NCI-H2081 treated with DMSO at 0.1 percent for 48 hours (cell line): ENCODE measurements at places on chromosomes 1 and 21.

- DNase-seq, result no peak
Measured at GRCh38 chr21:32424674-32425073, 12.2 kb downstream of the EVA1C start.

GRCh38 chr1:203178083-203178482, 2.5 kb upstream of the MYBPH start:
- no peak for DNase-seq

GRCh38 chr1:204266504-204267034, 52.8 kb upstream of the GOLT1A start:
- DNase-seq, result no peak

- DNase-seq, result no peak
Measured at GRCh38 chr21:27149034-27149433, 182.1 kb upstream of the ADAMTS5 start.

DNA sequence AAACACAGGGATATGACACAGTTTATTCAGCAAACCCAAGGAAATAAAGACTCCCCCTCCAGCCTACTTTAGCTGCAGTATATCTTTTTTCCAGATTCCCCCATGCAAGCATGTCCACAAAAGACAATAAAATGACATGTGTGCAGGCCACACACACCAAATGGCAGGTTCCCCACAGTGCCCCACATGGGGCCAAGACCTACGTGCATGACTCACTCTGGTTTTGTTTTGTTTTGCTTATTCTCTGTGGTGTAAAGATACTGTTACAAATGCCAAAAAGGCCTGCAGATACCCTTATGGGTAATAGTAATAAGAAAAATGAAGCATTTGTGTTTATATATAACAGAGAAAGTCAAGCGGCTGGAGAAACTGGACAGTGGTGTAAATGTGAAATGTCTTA, 71.6 kb downstream of the RD3 start:
- DNase-seq, result no peak

- no peak for DNase-seq
Measured at GRCh38 chr1:218531936-218532335, 186.8 kb downstream of the TGFB2 start.

DNA sequence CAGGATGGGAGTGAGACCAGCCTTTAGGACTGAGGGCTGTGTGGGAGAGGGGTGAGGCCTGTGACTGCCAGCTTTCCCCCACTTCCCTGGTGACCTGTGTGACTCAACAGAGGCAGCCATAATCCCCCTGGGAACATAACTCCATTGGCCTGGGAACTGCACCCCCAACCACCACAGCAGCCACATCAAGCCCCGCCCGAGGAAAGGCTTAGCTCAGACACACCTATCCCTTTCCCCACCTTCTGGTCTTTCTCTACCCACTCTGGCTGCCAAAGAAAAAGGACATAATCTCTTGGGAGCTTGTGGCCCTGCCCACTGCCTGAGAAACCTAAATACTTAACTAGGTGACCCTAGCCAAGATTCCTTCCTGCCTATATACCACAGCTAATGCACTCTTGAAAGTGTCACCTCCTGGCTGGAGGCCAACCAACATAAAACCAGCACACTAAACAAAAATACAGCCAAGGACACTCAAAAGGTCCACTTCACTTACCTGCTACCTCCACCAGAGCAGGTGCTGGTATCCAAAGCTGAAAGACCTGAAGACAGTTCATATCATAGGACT, 406.6 kb upstream of the CAMK1G start:
- no peak for DNase-seq

GRCh38 chr1:97461782-97462181, 459.1 kb downstream of the DPYD start:
- no peak for DNase-seq

GRCh38 chr1:91613595-91613994, 112.9 kb downstream of the CDC7 start:
- no peak for DNase-seq

DNA sequence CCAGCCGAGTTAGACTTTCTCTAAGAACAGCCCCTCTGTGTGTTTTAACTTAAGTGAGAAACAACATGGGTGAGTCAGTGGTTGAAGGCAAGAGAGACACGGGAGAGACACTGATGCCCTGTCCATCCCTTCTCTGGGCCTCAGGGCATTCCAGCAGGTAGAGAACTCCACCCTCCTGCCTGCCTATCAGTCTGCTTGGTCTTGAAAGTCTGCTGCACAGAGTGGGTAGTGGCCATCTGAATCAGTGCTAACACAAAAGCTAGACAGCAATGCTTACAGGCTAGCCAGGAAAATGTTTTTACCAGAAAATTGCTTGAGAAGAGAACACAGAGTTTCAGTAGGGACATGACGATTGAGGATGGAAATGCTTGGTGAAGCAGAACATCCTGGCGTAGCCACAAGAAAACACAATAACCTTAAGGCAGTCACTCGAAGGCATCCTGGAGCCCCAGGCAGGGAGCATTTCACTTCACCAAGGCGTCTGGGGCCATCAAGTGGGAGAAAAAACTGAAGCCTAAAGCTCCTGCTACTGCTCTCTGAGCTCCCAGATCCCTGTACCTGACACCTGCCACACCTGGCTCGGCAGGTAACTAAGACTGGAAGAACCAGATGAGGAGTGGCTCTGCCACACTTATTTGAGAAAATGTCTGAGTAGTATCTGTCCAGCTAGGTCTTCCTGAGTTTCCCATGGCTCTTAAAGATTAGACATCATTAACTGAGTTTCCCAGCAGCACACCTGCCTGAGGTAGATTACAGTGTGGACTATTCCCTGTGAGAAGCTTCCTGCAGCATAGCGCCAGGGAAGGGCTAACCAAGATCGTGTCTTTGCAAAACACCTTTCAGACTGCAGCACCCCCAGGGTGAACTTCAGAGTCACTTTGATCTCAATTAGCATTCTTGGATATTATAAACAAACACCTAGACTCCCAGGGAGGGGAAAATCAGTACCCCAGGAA, 18.1 kb upstream of the LBR start:
- no peak for DNase-seq

GRCh38 chr1:103063921-103064320, 44.4 kb downstream of the COL11A1 start:
- no peak for DNase-seq
